ENCODE measurements at places on chromosomes 6 and 20. TPM values are rescaled to one million over a fixed set of nuclear protein-coding genes. Genes with fewer than 3 reads are reported as not detected.

GRCh38 chr6:88982720-88983119 lies 19.3 kb upstream of the RNGTT start:
- H3K36me3 ChIP-seq, result no peaks in the 10 kb centered on the region
- no peak overlapping the region for H3K27ac ChIP-seq

DNA sequence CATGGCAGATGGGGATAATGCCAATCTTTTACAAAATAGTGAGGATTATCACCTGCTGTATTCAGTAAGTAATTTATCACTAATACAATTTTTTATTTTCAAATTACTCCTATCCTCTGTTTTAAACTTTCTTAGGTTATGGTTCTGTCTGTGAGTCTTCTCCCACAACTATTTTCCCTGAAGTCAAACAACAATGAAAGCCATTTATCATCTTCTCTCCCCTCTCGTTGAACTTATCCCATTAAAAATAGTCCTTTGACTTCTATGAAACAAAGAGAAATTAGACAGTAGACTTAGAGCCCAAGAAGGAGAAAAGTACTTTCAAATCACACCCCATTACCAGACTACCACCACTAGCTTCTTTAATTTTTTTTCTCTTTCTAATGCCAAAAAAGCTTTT lies 147.7 kb downstream of the SIM1 start:
- H3K36me3 ChIP-seq, result no peaks in the 10 kb centered on the region
- no peak overlapping the region for H3K27ac ChIP-seq
- no peaks in the 10 kb centered on the region for H3K27me3 ChIP-seq
- no peak overlapping the region for H3K4me3 ChIP-seq
- DNase-seq, result no peak

DNA sequence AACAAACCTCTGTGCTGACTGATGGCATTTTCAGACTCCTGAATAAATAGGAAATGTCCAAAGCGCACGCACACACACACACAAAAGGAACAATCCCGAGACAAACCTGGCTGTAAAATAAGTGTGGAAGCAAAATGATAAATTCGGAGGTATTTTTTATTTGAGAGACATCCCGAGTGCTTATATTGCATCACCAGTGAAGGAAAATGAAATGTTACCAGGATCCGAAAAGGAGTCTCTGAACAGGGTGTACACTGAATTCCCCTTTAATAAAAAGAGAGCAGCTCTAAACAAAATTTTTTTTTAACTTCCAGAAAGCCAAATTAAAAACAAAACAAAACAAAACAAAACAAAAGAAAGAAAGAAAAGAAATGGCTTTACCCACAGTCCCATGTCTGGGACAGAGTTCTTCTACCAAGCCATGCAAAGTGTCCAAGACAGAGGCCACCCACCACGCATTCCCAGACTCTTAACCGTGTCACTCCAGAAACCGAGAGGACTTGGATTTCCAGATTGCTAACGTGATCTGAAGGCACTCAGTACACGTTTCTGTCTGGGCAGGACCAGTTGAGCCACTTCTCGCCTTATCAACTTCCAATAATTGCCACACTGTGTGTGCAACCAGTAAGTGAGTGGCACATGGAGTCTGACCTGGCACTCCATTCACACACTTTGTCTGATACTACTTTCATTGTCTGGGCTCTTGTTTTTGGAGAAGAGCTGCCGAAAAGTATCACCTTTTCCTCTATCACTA lies 817 bp downstream of the ME1 start:
- H3K27me3 ChIP-seq, result no peaks in the 10 kb centered on the region
- H3K36me3 ChIP-seq, result no peaks in the 10 kb centered on the region

GRCh38 chr6:47967843-47968242 lies 143.2 kb downstream of the PTCHD4 start:
- no peak overlapping the region for H3K27ac ChIP-seq
- H3K4me3 ChIP-seq, result no peak overlapping the region
- DNase-seq, result no peak
- H3K36me3 ChIP-seq, result no peaks in the 10 kb centered on the region
- H3K4me1 ChIP-seq, result no peaks in the 10 kb centered on the region

DNA sequence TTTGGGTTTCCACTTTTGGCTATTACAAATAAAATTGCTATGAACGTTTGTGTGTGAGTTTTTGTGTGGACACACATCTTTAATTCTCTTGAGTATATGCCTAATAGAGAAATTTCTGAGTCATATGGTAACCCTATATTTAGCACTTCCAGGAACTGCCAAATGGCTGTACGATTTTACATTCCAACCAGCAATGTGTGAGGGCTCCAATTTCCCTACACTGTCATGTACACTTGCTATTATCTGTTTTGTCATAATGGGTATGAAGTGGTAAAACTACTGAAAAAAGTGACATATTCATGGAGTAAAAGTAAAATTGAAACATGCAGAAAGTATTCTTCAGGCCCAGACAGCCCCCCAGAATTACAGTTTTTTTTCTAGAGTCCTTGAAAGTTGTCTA lies 59.6 kb upstream of the ESR1 start:
- DNase-seq, result no peak
- no peaks in the 10 kb centered on the region for H3K4me1 ChIP-seq
- H3K36me3 ChIP-seq, result no peaks in the 10 kb centered on the region
- no peaks in the 10 kb centered on the region for H3K27me3 ChIP-seq
- H3K4me3 ChIP-seq, result no peak overlapping the region
- no peak overlapping the region for H3K27ac ChIP-seq

DNA sequence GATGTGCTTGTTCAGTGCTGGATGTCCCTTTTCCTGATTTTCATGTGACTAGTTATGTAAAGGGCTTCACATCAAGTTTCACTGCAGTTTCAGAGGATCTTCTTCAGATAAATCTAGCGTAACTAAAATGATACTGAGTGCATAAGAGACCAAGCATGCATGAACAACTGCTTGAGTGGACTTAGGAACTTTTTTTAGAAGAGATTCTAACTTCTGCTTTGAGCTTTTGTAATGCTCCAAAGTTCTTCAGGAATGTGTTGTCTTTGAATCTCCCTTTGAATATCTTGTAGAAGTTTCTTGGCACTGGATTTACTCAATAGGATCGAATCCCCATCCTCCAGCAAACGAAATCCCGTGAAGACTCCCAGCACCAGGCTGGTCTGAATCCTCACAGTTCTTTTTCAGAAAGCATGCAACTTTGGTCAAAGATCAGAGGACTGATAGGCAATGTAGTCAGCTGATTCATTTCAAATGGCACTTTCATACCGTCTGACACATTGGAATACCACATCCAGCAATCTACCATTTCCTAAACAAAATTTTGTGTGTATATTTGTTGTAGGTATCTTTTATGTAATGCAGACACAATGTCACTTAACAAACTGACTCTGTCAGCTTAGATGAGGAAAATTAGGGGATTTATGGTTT lies 33.2 kb downstream of the ENPP1 start:
- no peak overlapping the region for H3K27ac ChIP-seq
- H3K4me3 ChIP-seq, result no peak overlapping the region
- H3K27me3 ChIP-seq, result no peaks in the 10 kb centered on the region
- DNase-seq, result no peak
- no peaks in the 10 kb centered on the region for H3K36me3 ChIP-seq
- H3K4me1 ChIP-seq, result no peaks in the 10 kb centered on the region

- H3K27ac ChIP-seq, result peak overlapping the region; percentile 84
- H3K4me3 ChIP-seq, result peak overlapping the region; percentile 64
- no peaks in the 10 kb centered on the region for H3K36me3 ChIP-seq
These were observed 2.1 kb downstream of the DAAM2 start for GRCh38 chr6:39794231-39794630.

GRCh38 chr20:24199501-24199900 lies 210.9 kb upstream of the GGTLC1 start:
- DNase-seq, result no peak
- no peaks in the 10 kb centered on the region for H3K4me1 ChIP-seq
- no peak overlapping the region for H3K4me3 ChIP-seq
- H3K27ac ChIP-seq, result no peak overlapping the region
- no peaks in the 10 kb centered on the region for H3K36me3 ChIP-seq
- H3K27me3 ChIP-seq, result peaks cover 18% of the 10 kb centered on the region

GRCh38 chr6:45532721-45533210 lies 155.0 kb upstream of the SUPT3H start:
- H3K4me1 ChIP-seq, result no peaks in the 10 kb centered on the region
- no peak for DNase-seq
- H3K36me3 ChIP-seq, result no peaks in the 10 kb centered on the region
- peak overlapping the region; percentile 20 for H3K4me3 ChIP-seq
- H3K27ac ChIP-seq, result peak overlapping the region; percentile 8

- peaks cover 35% of the 10 kb centered on the region for H3K4me1 ChIP-seq
- DNase-seq, result peak; percentile 88
- peak within 1 kb of the TSS; percentile 66 for H3K4me3 ChIP-seq
- peaks cover 35% of the 10 kb centered on the region for H3K27me3 ChIP-seq
- H3K27ac ChIP-seq, result peak within 1 kb of the TSS; percentile 85
These were observed at the start of gene COL12A1 for GRCh38 chr6:75205776-75206575. Gene COL12A1, minus strand, starts transcription at chr6:75206053. Its CDS starts 3,261 bp downstream, at chr6:75202792.

GRCh38 chr6:109826551-109826950 lies 135.5 kb downstream of the FIG4 start:
- no peaks in the 10 kb centered on the region for H3K4me1 ChIP-seq
- no peaks in the 10 kb centered on the region for H3K27me3 ChIP-seq
- peaks cover 8% of the 10 kb centered on the region for H3K36me3 ChIP-seq
- DNase-seq, result no peak
- no peak overlapping the region for H3K27ac ChIP-seq

- no peaks in the 10 kb centered on the region for H3K36me3 ChIP-seq
- H3K4me3 ChIP-seq, result no peak overlapping the region
- H3K27me3 ChIP-seq, result no peaks in the 10 kb centered on the region
- H3K27ac ChIP-seq, result no peak overlapping the region
- no peaks in the 10 kb centered on the region for H3K4me1 ChIP-seq
These were observed 3.2 kb downstream of the RAB44 start for GRCh38 chr6:36700831-36701230.

GRCh38 chr6:75222261-75222660 lies 16.4 kb upstream of the COL12A1 start:
- no peaks in the 10 kb centered on the region for H3K36me3 ChIP-seq
- no peak for DNase-seq
- H3K4me1 ChIP-seq, result peaks cover 15% of the 10 kb centered on the region
- no peak overlapping the region for H3K27ac ChIP-seq

GRCh38 chr6:108768166-108768555 lies 80.1 kb upstream of the ARMC2 start:
- peaks cover 12% of the 10 kb centered on the region for H3K4me1 ChIP-seq
- no peak for DNase-seq
- H3K4me3 ChIP-seq, result no peak overlapping the region
- no peak overlapping the region for H3K27ac ChIP-seq
- H3K27me3 ChIP-seq, result no peaks in the 10 kb centered on the region

DNA sequence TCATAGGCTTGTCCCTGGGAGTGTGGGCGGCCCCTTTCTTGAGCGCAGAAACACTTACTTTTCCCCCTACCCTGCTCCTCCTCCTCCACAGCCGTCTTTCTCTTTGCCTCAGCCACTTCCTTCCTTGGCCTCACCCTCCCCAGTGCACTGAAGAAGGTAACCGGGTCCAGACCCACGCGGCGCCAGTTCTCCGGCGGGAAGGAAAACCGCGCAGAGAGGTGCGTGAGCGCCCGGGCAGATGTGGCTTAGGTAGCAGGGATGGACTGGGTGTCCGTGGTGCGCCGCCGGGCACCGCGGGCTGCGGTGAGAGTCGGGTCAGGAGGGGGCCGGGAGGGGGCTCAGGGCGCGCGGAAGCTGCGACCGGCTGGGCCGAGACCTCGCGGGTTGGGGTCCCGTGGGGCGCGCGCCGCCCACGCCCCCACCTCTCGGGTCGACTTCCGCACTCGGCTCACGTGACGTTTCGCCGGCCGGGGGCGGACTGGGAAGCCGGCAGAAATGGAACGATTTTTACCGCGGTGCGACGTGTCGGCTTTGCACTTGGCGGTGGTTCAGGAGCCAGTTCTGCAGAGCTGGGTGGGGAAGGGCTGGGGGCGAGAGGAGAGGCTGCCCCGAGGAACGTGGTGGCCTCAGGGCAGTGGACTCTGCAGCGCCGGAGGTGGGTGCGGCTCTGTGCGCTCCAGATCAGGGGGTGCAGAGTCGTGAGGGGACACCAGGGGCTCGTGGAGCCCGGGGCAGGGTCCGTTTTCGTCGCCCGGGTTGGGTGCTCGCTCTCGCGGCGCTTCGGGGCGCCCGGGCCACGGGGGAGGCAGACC lies at the start of gene ABRACL:
Gene ABRACL (plus strand): TSS at position 88 of the 812 bp plus-strand sequence. CDS start 5,416 bp downstream, outside the sequence.
- H3K27ac ChIP-seq, result peak within 1 kb of the TSS; percentile 38
- DNase-seq, result peak; percentile 64
- peaks cover 20% of the 10 kb centered on the region for H3K4me1 ChIP-seq

- no peak overlapping the region for H3K4me3 ChIP-seq
- no peak overlapping the region for H3K27ac ChIP-seq
- no peaks in the 10 kb centered on the region for H3K36me3 ChIP-seq
- H3K4me1 ChIP-seq, result peaks cover 22% of the 10 kb centered on the region
- DNase-seq, result no peak
- no peaks in the 10 kb centered on the region for H3K27me3 ChIP-seq
These were observed 8.6 kb downstream of the TOP1 start for GRCh38 chr20:41037179-41037578.

- DNase-seq, result no peak
- no peaks in the 10 kb centered on the region for H3K27me3 ChIP-seq
- H3K4me1 ChIP-seq, result no peaks in the 10 kb centered on the region
- H3K36me3 ChIP-seq, result no peaks in the 10 kb centered on the region
These were observed 24.2 kb downstream of the KIAA0319 start for GRCh38 chr6:24621626-24622289.

DNA sequence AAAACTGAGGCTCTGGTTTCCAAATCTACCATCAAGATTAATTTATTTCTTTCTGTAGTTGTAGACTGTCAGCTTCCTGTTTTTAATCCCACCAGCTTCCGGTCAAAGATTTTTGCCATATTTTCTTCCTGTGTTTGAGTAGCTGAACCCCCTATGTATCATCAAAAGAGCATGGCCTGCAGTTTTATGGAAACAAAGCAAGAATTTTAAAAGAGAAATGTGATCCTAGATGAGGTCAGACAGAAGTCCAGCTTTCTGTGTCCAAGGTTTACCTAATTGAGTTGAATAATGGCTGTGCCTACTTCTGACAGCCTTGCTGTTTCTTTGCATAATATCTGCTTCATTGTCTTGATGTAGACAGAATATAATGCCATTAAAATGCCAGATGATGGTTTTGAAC lies 163.7 kb downstream of the CARMIL1 start:
- H3K4me3 ChIP-seq, result no peak overlapping the region
- no peaks in the 10 kb centered on the region for H3K4me1 ChIP-seq
- no peaks in the 10 kb centered on the region for H3K27me3 ChIP-seq

DNA sequence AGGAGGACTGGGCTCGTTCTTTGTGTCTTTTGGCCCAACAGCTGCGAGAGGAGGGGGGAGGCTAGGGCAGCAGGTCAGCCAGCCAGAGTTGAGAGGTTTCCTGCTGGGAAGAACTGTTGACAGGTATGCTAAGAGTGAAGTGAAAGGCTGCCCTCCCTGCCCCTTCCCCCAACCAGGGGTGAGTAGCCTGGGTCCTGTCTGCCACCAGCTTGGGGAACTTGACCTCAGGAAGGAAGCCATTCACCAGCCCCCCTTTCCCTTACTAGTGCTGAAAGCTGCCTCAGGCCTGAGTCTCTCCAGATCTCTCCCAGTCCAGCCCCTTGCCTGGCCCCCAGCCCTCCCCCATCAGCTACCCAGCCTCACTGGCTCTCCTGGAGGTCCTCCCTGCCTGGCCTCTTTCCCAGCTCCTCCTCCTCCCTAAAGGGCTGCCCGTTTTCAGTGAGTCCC lies 20.7 kb upstream of the ZNF76 start:
- peak; percentile 87 for DNase-seq
- H3K27me3 ChIP-seq, result no peaks in the 10 kb centered on the region
- H3K36me3 ChIP-seq, result no peaks in the 10 kb centered on the region
- H3K4me1 ChIP-seq, result peaks cover 9% of the 10 kb centered on the region
- H3K27ac ChIP-seq, result peak overlapping the region; percentile 70
- no peak overlapping the region for H3K4me3 ChIP-seq

Gene C20orf141
- total RNA-seq, result not detected

Gene GPLD1
- 1.5 TPM for total RNA-seq

Gene PTK6
- total RNA-seq, result not detected

Gene SLC12A5
- total RNA-seq, result 0.28 TPM

Gene CST4
- total RNA-seq, result not detected

Gene CDH4
- total RNA-seq, result 0.07 TPM

Gene ANGPT4
- not detected for total RNA-seq

Gene OPRL1
- 0.27 TPM for total RNA-seq

Data from heart right ventricle (tissue), 16 donors.